Ovary (tissue), 10 donors: ENCODE measurements at places on chromosomes 12 and 14. TPM values are rescaled to one million over a fixed set of nuclear protein-coding genes. Genes with fewer than 3 reads are reported as not detected.

- H3K36me3 ChIP-seq: no peaks in the 10 kb centered on the region
- H3K4me3 ChIP-seq: no peak overlapping the region
- H3K4me1 ChIP-seq: no peaks in the 10 kb centered on the region
- H3K27me3 ChIP-seq: no peaks in the 10 kb centered on the region
Measured at GRCh38 chr12:108352591-108352990, 13.5 kb upstream of the CMKLR1 start.

DNA sequence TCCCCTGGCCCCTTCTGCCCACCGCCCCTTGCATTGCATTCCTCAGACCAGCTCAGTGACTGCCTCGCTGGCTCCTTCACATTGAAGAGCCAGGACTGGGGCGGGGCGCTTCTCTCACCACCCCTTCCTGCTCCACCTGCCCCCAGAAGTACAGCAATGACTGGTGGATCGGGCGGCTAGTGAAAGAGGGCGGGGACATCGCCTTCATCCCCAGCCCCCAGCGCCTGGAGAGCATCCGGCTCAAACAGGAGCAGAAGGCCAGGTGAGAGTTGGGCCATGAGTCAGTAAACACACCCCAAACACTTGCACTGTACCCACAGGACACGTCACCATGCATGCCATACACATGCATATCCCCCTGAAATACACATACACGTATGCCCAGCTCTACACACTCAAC is 5.8 kb downstream of the CACNB3 start:
- no peak overlapping the region for H3K4me3 ChIP-seq
- H3K36me3 ChIP-seq: no peaks in the 10 kb centered on the region
- DNase-seq: no peak
- H3K4me1 ChIP-seq: peaks cover 4% of the 10 kb centered on the region
- H3K27me3 ChIP-seq: no peaks in the 10 kb centered on the region

DNA sequence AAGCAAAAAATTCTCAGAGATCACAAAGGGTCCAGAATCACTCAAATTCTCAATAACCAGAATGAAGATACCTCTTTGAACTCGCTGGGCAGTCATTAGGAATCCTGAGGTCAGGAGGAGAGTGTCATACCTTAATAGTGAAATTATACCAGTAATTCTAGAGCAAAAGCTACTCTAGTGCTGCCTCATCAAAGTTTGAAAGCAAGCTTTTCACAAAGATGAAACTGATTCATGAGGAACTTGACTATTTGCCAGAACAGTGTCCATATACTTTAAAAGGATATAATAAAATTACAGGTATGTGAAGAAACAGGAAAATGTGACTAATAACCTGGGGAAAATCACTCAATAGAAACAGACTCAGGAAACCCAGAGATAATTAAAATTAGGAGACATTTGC is 44.5 kb downstream of the EML5 start:
- H3K4me3 ChIP-seq: no peak overlapping the region
- peaks cover 2% of the 10 kb centered on the region for H3K4me1 ChIP-seq
- no peaks in the 10 kb centered on the region for H3K27me3 ChIP-seq
- H3K27ac ChIP-seq: no peak overlapping the region
- H3K36me3 ChIP-seq: no peaks in the 10 kb centered on the region

GRCh38 chr12:111045941-111046340 is 125.6 kb upstream of the MYL2 start:
- H3K27ac ChIP-seq: no peak overlapping the region
- no peaks in the 10 kb centered on the region for H3K36me3 ChIP-seq
- no peak overlapping the region for H3K4me3 ChIP-seq
- DNase-seq: no peak

DNA sequence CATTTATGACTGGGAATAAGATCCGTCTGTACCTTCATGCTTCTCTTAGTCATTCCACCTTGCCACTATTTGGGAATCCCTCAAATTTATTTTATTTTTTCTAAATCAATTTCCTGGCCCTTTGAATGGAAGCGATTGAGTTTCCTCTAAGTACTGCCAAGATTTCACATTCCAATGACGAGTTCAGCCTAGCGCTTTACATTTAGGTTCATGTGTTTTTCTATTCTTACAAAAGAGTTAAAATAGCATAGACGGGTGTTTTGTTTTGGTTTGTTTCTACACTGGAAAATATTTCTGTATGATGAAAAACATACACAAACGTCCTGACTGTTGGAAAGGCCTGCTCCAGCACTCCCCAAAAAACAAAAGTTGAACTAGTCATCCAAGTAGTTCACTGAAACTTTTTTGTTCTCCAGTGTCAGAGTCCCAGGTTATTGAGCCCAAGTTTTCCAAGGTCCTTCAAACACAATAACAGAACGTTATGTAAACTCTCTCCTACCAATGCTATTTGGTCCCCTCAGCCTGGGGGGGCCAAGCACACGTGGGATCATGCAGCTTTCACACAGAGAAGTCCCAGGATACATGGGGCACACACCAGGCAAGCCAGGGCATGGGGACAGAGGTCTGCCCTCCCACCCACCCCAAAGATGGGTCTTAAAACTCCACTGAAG is 74.8 kb upstream of the FOXN3 start:
- no peak overlapping the region for H3K4me3 ChIP-seq
- no peaks in the 10 kb centered on the region for H3K27me3 ChIP-seq
- H3K36me3 ChIP-seq: no peaks in the 10 kb centered on the region
- H3K4me1 ChIP-seq: peaks cover 20% of the 10 kb centered on the region
- H3K27ac ChIP-seq: peak overlapping the region; percentile 69
- no peak for DNase-seq

- H3K4me1 ChIP-seq: peaks cover 2% of the 10 kb centered on the region
- DNase-seq: no peak
- H3K27me3 ChIP-seq: no peaks in the 10 kb centered on the region
- no peak overlapping the region for H3K4me3 ChIP-seq
- H3K36me3 ChIP-seq: no peaks in the 10 kb centered on the region
Measured at GRCh38 chr12:44077294-44077693, 241.4 kb downstream of the TMEM117 start.

GRCh38 chr12:2578211-2578610 is 216.6 kb upstream of the FKBP4 start:
- DNase-seq: no peak
- H3K4me3 ChIP-seq: no peak overlapping the region
- no peaks in the 10 kb centered on the region for H3K36me3 ChIP-seq
- H3K27ac ChIP-seq: no peak overlapping the region
- H3K4me1 ChIP-seq: peaks cover 2% of the 10 kb centered on the region

DNA sequence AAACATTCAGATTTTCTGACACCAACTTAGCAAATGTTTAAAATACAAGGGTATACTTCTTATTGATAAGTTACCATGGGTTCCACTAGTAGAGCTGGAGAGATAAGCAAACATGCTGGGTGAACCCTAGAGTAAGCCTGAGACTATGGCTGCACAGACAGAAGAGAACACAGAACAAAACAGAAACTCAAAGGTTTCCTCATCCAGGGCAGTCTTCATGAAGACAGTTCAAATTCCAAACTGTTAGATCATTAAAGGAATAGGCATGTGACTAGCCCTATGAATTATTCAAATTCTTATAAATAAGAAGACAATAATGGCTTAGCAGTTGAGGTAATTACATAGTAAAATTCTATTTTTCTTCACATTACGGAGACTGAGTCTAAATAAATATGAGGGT is 28.1 kb downstream of the BTBD7 start:
- no peak for DNase-seq
- H3K4me1 ChIP-seq: peaks cover 9% of the 10 kb centered on the region
- no peak overlapping the region for H3K4me3 ChIP-seq

Gene RNASE7
- total RNA-seq: not detected

Gene ITGB7
- 1.8 TPM for total RNA-seq
